Activated naive CD4-positive, alpha-beta T cell treated with anti-CD3 and anti-CD28 coated beads for 36 hours (primary cell): ENCODE measurements at places on chromosomes 7 and 10.
A peak's percentile ranks its signal among the peaks of the same experiment; 100 is the strongest.

DNA sequence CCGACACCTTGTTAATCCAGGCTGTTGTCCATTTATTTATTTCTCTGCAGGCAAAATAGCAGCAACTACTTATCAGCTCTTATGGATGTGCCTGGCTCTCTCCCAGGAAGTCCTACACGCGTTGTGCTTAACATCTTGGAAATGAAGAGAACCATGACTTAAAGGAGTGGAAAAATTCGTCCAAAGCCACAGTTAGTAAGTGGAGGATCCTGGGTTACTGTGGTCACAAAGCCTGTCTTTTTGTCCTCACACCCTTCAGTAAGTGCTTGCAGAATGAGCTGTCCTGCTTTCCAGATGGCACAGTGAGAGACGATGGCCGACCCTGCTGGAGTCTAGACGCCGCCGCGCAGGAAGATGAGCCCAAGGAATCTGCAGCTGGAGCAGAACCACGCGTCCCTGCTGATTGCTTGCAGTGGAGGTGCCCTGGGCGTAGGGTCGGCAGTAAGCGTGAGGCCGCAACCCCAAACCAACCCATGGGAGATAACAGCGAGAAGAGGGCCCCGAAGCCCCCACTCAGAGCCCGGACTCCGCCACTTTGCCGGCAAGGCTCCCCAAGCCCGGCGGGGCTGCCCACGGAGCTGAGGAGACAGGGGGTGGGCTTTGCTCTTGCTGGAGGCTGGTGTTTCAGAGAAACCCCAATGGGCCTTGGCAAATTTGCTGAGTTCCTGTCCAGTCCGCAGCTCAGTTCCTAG is 178.6 kb downstream of the CXCL12 start:
- DNase-seq = no peak

GRCh38 chr10:87578160-87578841 is 73.6 kb downstream of the MINPP1 start:
- no peak for DNase-seq

GRCh38 chr10:26331371-26331770 is 106.8 kb upstream of the APBB1IP start:
- DNase-seq = no peak

DNA sequence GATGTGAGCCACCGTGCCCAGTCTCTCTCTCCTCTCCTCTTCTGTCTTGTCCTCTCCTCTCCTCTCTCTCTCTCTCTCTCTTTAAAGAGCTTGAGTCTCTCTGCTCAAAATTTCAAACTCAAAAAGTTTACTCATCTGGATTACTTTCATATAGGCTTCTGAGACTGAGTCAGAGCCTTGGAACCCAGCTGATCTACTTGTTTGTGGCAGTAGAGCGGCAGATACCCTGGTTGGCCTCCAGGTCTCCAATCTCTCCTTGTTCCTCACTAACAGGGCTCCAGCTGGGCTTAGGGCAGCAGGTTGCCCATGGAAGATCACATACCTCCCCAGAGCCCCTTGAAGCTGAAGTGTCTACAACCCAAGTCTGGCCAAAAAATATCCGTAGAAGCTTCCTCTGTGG is 51.0 kb downstream of the HHEX start:
- DNase-seq = no peak

DNA sequence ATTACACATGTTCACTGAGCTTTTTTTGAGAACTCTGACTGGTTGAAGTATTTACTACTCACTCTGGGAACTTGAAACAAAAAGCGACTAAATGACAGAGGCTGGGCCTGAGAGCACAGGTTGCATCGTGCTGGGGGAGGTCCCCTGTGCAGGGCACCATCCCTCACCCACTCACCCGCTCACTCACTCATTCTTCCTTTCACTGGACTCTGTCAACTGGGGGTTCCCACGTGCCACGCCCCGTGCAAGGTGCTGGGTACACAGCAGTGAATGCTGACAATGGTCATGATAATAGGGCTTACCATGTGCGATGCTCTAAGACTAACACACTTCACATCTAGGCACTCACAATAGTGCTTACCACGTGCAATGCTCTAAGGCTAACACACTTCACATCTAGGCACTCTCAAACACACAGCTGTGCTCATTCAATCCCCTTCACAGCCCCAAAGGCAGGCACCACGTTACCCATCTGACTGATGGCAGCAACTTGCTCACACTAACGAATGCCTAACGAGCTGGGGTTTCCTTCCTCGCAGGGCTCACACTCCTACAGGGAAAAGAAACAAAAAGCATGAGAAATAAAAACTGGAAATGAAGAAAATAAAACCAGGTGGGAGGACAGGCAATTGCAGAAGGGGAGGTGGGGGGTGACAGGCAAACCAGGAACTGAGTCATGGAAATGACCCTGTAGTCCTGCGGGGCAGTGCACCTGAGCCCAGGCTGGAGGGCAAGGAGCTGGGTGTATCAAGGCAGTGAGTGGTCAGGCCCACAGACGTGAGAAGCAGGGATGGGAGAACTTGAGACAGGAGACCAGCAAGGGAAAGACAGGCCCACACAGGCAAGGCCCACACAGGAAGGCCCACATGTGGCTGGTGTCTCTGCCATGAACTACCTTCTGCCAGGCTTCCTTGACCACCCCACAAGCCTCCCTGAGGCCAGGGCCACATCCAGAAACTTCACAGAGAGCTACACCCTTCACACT is 147.0 kb upstream of the FAM20C start:
- peak; percentile 51 for DNase-seq

DNA sequence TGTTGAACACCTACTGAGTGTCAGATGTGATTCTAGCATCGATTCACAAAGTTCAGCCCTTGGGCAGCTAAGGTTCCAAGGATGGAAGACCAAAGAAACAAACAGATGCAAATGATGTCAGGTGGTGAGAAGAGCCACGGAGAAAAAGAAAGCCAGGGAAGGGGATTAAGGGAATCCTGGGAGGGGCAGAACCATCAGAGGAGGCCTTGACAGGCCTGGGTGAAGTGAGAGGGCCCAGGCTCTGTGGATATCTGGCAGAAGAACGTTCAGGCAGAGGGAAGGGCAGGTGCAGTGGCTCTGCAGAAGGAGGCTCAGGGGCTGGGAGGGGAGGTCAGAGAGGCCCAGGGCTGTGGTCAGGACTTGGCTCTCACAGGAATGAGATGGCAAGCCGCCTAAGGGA is 90.4 kb downstream of the C10orf105 start:
- no peak for DNase-seq

DNA sequence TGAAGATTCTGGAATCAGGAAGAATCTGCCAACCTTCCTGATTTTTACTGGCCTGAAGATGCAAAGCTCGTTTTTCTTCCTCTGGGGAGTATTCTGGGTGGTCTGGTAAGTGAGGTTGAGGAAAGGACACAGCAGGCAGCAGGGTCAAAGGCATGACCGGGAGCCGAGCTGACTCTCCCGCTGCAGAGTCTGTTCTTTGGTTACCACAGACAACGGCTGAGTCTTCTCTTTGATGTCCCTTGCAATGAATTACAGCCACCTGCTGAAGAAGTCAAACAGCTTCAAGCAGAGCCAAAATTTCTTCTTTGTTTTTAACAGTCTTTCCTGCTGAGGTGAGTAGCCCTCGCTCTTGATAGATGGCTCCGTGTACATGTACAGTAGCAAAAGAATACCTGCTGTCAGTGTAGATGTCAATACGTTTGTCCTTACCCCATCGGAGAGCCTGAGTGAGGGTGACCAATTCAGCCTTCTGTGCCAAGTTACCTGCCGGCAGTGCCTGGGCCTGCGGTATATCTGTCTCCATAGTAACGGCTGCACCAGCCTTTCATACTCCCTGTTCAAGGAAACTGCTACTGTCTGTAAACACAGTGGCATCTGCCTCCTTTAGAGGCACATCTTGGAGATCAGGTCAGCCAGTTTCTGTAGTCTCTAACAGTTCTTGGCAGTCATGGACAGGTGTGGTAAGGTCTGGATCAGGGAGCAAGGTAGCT is 76.4 kb downstream of the PRR15 start:
- DNase-seq = no peak

GRCh38 chr7:112366886-112367285 is 83.4 kb upstream of the IFRD1 start:
- DNase-seq = no peak

- no peak for DNase-seq
Measured at GRCh38 chr7:46716926-46717325, 795.9 kb upstream of the IGFBP3 start.

DNA sequence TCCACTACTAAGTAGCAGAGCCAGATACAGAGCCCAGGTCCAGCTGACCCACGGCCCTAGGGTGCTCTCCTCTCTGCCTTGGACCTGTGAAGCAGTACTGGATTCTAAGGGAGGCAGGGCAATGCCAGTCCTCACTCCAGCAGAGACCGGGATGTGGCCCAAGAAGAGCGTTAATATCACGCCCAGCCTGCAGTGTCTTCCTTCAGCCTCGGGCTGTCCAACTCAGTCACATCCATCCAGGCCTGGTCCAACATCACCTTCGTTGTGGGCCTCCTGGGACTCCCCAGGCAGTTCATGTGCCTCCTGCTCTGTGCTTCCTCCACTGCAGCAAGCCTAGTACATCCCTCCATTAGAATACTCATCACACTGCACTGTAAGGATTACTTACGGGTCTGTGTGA is 114.5 kb downstream of the GRID1 start:
- no peak for DNase-seq

- DNase-seq = no peak
Measured at GRCh38 chr7:50607524-50608125, 42.4 kb upstream of the DDC start.

GRCh38 chr7:32588657-32589056 is 93.4 kb downstream of the AVL9 start:
- peak; percentile 40 for DNase-seq

- DNase-seq = peak; percentile 78
Measured at GRCh38 chr10:69716711-69717560, 84.8 kb upstream of the COL13A1 start.

DNA sequence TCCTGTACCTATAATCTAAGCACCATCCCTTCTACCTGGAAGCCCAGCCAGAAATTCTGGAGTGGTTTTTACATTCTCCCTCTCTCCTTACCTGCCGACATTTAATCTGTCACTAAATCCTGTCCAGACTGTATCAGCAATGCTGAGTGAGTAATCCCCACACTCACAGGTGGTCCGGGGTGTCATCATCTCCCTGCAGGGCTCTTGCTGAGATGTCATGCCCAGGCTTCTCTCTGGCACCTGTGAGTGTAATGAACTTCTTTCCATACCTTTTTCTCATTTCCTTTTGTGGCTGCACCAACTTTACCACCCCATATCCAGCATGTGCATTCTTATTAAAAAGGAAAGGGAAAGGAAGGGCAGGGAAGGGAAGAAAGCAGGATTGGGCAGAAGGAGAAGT is 355.2 kb downstream of the CCSER2 start:
- no peak for DNase-seq

DNA sequence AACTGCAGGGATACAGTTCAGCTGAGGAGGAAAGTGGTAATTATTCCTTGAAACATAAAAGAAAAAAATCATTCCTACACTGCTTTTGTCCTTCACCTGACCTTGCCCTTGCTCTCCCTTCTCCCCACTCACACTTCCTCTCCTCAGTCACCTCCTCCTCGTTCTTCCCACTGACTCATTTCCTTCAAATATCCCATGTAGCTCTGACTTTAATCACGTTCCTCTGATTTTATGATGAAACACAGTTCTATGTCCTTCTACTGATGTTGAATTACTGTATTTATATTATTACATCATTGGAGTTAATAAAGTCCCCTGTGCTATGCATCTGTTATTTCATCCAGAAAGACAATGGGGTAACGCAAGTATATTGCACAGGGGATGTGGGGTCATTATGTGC is 575.6 kb downstream of the POM121L12 start:
- DNase-seq = no peak

DNA sequence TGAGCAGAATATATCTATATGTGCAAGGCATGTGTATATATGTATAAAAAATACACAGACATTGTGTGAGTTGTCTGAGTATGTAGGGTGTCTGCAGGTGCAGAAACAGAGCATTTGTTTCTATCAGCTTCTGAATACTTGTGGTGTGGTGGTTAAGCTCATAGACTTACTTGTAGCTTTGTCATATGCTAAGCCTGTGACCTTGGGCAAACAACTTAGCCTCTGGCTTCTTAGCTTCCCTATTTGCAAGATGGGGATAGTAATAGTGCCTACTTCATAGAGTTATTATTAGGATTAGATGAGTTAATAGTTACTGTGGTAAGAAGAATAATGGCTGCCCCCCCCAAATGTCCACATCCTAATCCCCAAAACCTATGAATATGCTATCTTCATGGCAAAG is 28.2 kb upstream of the PAX2 start:
- DNase-seq = no peak

- DNase-seq = no peak
Measured at GRCh38 chr10:93999401-93999851, 5.7 kb downstream of the PLCE1 start.

DNA sequence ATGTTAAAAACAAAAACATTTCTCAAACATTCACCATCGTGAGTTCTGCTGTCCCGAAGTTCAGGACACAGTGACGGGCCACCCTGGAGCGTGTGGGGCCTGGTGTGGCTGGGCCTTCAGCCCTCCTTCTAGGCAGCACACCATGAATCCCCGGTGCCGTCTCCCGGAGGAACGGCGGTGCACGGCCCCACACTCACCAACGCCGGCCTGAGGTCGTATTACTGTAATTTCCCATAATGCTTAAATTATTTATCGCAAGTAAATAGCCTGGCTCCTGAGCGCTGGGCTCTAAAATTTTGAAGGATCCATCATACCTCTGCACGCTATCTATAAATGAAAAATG is 1.4 kb downstream of the STK32C start:
- DNase-seq = no peak

DNA sequence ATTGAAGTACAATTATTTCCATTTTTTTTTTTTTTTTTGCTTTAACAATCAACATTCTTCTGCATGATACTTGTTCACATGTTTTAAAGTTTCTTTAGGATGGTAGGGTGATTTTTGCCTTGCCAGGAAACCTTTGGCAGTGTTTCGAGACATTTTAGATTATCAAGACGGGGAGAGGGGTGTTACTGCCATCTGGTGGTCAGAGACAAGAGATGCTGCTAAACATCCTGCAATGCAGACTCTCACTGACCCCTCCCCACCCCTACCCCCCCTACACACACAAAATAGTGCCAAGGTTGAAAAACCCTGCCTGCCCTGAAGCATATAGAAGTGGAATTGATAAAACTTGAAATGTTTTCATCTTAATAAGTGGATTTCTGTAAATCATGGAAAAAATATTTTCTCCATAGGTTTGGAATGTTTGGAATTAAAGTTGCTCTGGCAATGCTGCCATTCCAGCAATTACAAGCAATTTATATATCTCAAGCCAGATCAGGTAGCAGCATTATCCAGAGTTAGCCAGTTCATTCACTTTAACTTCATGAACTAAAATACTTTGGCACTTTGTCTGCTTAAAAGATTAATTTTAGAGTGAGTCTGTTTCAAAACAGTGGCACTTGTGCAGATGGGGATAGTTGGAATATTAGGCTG is 62.1 kb downstream of the SDHAF3 start:
- DNase-seq = peak; percentile 66
